ENCODE measurements at places on chromosomes 6 and 20.

DNA sequence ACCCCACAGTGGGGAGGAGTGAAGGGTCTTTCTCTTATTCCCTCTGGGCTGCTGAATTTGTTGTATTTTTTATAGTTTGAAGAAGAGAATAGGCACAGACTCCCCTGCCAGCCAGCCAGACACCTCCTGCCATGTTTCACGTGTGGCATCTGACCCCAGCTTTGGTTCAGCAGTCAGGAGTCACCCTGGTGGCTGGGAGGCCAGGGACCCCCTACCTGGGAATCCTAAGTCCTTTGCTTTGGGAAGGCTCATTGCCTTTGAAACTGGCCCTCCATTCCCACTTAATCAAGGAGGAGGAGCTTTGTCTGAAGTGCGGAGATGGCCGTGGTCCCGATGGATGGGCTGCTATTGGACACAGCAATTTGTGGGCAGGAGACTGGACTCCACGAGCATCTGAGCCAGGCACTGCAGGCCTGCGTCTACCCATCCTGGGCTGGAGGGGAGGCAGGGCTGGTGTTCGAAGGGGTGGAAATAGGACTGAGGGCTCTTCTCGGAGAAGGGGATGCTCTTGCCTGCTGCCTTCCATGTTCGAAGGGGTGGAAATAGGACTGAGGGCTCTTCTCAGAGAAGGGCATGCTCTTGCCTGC is 196.1 kb downstream of the DLL1 start:
- no peak for DNase-seq

DNA sequence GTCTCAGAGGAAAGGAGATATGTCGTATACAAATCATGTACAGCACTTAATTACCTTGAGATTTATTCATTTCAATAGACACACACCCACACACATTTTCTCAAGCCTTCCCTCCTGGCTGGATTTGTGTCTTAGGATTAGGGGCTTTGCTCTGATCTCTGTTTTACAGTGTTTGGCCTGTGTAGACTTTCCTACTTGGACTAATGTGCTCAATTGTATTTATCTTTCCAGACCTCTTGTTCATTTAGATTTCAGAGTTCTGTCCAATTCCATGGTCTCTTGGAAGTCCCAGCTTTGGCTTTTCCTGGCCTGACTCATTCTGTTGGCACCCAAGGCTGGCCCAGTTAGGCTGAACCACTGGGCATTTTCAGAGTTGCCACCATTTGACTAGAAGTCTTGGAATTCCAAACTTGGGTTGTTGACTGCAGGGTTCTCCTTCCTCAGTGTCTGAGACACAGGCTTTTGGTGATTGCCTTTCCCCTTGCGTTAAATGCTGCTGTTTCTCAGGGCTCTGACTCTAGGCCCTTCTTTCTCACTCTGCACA is 8.9 kb upstream of the RFPL4B start:
- no peak for DNase-seq

DNA sequence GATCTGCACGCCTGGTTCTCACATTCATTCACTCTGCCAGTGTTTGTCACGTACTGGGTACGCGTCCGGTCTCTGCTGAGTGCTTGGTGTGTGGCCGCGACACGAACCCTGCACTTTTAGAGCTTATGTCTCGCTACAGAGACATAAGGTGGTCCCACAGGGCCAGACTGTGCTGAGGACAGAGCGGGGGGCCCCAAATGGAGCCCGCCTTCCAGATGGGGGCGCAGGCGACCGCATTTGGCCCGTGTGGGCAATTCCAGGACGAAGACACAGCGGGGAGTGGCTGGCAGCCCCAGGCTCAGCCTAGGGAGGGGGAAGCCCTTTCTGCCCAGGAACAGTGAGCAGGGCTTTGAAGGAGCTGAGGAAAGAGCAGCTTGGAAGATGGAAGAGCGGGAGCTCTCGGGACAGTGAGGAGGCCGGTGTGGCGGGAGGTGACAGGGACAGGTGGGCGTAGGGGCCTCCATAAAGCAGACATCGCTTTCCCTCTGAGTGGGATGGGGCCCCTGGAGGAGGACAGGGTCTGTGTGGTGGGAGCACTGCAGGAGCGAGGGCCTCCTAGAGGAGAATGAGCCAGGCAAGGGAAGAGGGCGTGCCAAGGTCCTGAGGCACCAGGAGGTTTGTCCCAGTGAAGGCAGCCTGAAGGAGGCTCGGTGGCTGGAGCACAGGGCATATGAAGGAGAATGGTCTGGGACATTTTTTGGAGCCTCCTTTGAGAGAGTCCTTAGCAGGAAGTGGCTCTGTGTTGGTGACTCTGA is 7.8 kb upstream of the MTG2 start:
- DNase-seq = no peak

- no peak for DNase-seq
These were observed 43.5 kb downstream of the FNDC1 start for GRCh38 chr6:159212525-159213280.

DNA sequence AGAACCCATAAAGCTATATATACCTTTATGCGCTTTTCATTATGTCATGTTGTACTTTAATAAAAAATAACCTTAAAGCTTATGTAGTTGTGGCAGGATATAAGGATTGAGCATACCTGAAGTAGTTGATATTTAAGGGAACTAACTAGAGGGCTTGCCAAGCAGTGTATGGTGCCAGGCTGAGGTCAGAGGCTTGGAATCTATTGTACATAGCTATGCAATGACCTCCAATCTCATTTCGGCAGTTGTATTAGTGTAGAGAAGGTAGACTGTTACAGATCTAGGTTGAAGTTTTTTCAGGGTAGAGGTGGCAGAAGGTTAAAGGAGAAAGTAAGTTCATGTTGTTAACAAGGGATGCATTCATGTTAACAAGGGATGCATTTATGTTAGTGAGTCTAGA is 397.7 kb upstream of the HS3ST5 start:
- DNase-seq = no peak

DNA sequence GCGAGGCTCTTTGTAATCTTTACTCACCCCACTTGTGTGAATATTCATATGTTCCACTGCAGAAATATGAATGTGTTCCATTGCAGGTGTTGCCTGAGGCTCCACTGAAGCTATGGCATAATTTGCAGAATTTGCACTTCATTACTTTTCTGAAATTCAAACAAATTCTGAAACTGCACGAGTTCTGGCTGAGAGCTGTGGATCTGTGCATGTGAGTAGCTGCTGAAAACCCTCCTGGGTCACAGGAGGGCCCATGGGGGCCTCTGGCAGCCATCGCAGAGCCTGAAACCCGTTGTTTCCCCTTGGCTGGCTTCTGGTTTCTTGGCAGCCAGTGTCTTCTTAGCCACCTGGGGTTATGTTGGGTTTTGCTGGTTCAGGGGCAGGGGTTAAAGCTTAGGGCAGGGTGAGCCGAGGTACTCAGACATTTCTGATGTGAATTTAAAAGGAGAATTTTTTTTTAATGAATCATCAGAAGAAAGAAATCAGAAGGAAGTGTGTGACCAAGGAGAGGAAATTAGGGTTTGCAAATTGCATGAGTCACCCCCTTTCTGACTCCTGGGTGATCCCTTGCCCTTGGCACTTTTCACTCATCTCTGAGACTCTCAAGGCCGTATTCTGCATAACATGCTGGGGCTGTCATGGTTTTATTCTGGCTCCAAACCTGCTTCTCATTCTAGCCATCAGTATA is 40.6 kb downstream of the TOX2 start:
- no peak for DNase-seq

- no peak for DNase-seq
These were observed 12.1 kb downstream of the BPIFB3 start for GRCh38 chr20:33065785-33066184.

- no peak for DNase-seq
These were observed 149.0 kb downstream of the MYB start for GRCh38 chr6:135329851-135330803.

DNA sequence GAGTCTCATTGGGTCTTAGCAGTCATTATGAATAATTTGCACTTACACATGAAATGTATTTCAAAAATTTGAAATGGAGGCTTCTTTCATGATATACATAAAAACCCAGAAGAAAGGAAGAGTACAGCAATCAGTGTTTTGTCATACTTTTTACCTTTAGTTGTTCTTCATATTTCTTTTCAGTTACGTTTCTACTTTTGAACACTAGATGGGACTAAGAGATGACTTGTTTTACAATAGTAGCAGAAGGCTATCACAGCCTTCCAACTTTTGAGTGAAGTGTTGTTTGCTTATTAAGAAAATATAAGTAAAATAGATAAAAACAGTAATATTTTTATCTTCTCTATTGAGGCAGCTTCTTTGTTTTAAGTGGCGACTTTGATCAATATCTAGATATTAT is 58.1 kb downstream of the L3MBTL3 start:
- no peak for DNase-seq

Data from GF-D8 (cell line).